RPMI7951 (cell line): ENCODE measurements at places on chromosomes 7 and 10.

GRCh38 chr7:49883933-49884332, 110.5 kb downstream of the VWC2 start:
- DNase-seq, result no peak

- no peak for DNase-seq
These were observed 176.2 kb upstream of the ZMIZ1 start for GRCh38 chr10:78892338-78893176.

- no peak for DNase-seq
These were observed 67.0 kb downstream of the PPP1R9A start for GRCh38 chr7:94974423-94974822.

DNA sequence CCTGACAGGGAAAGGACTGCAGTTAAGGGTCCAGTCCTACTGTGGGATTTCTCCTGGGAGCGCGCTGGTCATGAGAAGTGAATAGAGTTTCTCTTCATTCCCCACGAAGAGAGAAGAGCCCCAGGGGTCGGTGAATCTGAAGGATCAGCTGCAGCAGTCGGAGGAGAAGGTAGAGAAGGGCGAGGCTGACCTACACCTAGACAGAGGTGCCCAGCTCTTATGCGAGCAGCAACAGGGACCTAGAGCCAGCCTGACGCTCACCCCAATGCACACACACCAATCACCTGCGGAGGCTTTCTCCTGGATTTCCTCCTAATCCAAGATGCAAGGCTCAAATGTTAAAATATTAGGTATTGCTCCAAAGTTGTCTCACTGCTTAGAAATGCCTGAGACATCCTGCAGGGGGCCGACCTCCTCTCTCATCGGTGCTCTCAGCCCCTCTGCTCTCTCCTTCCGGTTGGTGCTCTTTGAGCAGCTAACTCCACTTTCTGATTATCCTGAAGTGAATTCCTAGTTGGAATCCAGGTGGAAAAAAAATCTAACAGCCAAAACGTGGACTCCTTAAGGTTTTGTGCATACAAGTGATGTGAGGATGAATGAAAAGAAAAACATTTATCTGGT, 176.4 kb downstream of the AHR start:
- peak; percentile 11 for DNase-seq

DNA sequence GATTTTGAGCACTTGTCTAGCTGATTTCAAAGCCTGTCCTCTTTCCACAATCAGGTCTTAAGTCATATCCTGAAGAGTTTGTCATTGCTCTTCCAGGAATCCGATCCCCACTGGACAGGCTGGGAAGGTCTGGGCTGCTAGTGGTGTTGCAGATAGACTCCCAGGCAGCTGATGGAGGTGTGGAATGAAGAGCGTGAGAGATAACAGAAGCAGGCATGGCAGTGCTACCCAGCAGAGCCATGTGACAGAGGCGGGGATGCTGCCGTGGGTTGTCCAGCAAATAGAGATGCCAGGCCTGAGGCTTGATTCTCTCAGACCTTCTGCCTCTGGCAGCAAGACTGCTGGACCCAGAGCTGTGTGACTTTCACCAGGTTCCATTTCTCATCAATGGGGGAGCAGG, 116.5 kb upstream of the EEPD1 start:
- DNase-seq, result peak; percentile 69

GRCh38 chr7:141053626-141054025, 20.2 kb upstream of the TMEM178B start:
- peak; percentile 92 for DNase-seq

DNA sequence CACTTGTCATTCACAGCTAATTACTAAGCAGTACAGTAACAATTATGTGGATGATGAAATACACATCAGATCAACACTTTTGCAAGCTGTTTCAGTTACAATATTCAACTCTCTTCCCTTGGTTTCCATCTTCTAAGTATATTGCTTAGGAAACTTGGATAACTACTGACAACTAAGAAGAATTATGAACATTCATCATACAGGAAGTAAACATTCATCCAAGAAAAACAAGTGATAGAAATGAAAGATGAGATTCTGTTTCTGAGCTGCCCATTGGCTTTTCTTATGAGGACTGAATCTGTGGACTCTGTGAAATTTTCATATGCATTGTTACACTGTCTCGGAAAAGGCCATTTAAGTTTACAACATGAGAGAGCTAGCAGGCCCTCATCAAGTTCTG, 240.2 kb downstream of the PRKG1 start:
- no peak for DNase-seq

- no peak for DNase-seq
These were observed 20.0 kb downstream of the SORCS1 start for GRCh38 chr10:107144490-107144889.

DNA sequence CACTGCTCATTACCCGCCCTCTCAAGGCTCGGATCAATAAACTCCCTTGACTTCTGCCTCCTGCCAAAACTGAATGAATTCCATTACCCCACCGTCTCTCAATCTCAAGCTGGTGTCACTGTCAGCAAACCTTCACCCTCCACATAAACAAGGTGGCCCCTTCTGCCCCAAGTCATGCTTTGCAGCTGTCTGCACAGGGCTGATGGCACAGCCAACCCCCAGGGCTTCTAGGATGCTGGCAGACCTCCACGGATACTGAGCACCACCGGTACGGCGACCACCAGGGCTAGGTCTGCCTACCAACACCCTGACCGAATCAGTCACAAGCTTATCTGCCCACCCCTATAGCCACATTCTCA, 46.1 kb downstream of the PARD3 start:
- no peak for DNase-seq

DNA sequence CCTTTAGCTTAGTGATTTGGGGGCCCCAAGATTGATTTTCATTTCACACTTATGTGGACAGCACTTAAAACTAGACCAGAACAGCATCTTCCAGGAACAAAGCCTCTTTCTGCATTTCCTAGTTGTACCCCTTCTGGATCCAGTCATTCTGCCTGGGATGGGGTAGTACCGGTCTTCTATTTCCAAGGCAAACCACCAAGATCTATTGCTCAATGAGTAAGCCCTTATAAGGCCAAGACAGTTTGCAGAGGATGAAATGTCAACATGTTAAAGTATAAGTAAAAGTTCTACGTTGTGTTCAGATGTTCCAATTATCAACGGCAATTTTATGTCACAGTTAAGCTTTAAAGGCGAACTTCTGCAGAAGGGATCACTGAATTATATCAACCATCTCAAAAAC, 106.9 kb upstream of the ZNF746 start:
- no peak for DNase-seq

- no peak for DNase-seq
These were observed 54.4 kb upstream of the ARID5B start for GRCh38 chr10:61847087-61847486.

- no peak for DNase-seq
These were observed 126.9 kb upstream of the ADCY1 start for GRCh38 chr7:45447296-45447695.

- DNase-seq, result no peak
These were observed 311.4 kb downstream of the ADARB2 start for GRCh38 chr10:1425879-1426278.

DNA sequence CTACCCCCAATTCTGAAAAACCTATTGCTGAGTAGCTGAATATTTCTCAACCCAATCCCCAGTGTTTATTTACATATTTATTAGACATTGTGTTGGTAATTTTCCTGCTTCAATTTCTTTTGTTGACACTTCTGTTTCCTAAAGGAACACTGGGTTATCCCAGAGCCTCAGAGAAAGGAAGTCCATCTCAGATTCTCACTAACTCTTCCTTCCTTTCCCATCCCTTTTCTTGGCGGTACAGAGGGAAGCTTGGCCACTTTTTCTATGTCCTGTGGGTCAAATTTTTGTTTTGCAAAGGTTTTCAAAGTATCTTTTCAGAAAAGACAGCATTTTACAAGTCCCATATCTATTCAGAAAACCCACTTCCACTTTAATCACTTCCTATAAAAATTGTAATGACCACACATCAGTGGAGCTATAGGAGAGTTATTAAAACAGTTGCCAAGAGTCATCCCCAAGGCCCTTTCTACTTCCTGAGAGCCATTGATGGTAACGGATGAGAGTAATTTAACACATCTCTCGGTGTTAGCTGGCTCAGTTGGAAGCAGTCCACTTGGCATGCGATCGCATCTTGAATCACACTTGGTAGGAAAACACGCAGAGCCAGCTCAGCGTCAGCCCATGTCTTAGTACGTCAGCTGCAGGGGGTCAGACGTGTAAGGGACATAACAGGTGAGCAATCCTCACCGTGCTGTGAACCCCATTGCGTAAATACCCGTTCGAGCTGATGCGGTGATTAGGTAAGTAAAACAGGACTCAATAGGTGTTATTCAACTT, 231.1 kb upstream of the ADARB2 start:
- peak; percentile 29 for DNase-seq

- peak; percentile 66 for DNase-seq
These were observed 277.6 kb upstream of the SORCS1 start for GRCh38 chr10:107442035-107442505.

DNA sequence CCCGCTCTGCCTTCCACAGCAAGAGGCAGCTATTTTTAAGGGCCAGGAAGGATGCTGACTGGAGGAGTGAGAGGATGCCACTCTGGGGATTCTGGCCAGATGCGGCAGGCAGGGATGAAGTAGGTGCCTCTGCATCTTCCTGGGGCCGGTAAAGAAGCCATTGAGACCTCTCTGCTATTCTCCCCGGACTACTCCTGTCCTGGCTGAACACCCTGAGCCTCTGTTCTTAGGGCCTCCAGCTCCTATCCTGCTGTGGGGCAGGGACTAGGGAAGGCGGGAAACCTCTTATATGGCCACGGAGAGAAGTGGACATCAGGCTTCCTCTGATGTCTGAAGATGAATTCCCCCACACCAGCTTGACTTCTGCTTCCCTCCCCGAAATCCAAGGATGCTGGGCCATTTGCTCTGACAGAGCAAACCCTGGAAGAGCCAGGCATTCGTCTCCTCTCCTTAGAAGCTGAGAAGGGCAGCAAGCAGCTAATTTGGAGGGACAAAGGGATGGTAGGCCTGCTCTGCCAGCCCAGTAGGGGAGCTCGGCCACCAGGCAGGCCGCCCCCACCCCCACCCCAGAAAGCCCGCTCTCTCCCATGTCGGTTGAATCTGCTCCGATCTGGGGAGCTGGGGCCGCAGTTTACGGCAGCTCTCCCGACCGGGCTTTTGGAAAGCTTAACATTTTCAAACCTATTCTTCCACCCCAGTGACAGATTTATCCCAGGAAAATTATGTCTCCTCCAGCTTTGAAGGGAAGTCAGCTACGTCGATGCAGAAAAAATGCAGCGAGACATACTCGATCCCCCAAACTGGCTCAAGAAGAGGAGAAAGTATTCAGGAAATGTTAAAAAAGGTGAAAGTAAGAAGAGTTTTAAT, 2.8 kb downstream of the FGF8 start:
- DNase-seq, result no peak
